ENCODE measurements at places on chromosomes 12 and 14. TPM values are rescaled to one million over a fixed set of nuclear protein-coding genes. Genes with fewer than 3 reads are reported as not detected.

SOAT2 gene
- not detected for total RNA-seq

GDF11 gene
- 1.9 TPM for total RNA-seq

DLGAP5 gene
- total RNA-seq = 12.5 TPM

DNA sequence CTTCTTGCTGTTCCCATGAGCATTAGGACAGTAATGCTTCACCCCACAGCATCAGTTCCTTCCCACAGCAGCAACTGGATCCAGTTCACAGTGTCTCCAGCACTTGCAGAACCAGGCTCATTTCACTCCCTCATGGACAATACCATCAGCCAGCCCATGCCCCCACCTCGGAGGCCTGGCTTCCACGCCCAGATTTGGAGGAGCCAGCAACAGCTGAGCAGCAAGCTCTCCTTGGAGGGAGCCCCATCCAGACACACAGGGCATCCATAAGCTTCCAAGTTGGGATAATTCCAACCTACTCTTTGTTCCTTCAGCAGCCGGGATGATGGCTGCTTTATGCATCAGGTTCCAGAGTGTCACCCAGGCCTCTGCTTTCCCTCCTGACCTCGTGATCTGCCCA is 250.0 kb downstream of the GLT1D1 start:
- DNase-seq = no peak
- H3K4me3 ChIP-seq = no peak overlapping the region
- no peaks in the 10 kb centered on the region for H3K36me3 ChIP-seq

NOPCHAP1 gene
- 6.1 TPM for total RNA-seq

DNA sequence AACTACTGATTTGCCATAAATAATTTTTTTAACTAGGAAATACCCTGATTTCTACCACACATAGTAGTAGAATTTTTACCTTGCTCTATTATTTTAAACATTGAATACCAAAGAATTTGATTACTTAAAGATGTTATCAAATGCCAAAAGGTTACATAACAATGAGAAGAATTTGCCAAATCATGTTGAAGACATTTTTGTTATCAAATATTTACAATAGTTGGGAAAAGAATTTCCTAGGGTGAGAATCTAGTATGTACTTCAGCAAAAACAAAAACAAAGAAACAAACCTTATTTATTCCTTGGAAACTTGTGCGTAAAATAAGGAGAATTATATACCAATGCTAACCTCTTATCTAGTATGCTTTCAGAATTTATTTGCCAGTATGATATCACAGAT is 107.2 kb downstream of the SCAF11 start:
- H3K27me3 ChIP-seq = no peaks in the 10 kb centered on the region
- DNase-seq = no peak
- peaks cover 4% of the 10 kb centered on the region for H3K36me3 ChIP-seq

GRCh38 chr14:87491816-87492215 is 501.2 kb downstream of the GALC start:
- H3K4me1 ChIP-seq = no peaks in the 10 kb centered on the region
- no peaks in the 10 kb centered on the region for H3K36me3 ChIP-seq
- H3K4me3 ChIP-seq = no peak overlapping the region
- no peaks in the 10 kb centered on the region for H3K27me3 ChIP-seq
- no peak overlapping the region for H3K27ac ChIP-seq

DNA sequence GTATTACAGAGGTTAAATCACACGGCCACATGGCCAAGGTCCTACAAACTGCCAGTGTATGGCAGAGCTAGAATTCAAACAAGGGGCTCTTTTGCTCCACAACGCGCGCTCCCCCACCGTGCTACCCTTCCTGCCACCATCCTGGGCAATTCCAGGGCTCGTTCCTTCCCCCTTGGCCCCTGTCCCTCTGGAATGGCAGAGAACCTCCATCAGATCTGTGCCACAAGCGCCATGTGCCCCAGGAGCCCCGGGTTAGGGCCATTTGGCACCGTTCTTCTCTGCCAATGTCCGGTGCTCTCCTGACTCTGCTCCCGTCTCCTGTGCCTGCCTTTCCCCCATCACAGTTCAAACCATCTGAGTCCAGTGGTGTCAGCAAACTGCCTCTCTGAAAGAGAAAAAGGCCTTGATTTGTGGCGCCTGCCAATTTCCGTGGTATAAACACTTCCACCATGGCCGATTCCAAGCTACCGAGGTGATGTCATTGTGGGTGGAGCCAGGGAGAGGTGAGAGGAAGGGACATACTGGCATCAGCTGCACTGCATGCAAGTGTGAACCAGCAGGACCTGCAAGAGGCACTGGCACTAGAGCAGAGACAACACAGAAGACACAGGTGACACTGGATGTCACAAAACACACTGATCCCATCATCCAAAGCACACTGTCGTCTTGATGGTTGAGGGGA is 163.1 kb downstream of the CALM1 start:
- H3K36me3 ChIP-seq = no peaks in the 10 kb centered on the region
- DNase-seq = no peak
- no peaks in the 10 kb centered on the region for H3K4me1 ChIP-seq
- H3K27ac ChIP-seq = no peak overlapping the region

GRCh38 chr14:95068521-95068920 is 88.8 kb downstream of the DICER1 start:
- H3K36me3 ChIP-seq = no peaks in the 10 kb centered on the region
- no peak overlapping the region for H3K27ac ChIP-seq
- H3K4me1 ChIP-seq = no peaks in the 10 kb centered on the region
- no peak overlapping the region for H3K4me3 ChIP-seq
- no peak for DNase-seq
- no peaks in the 10 kb centered on the region for H3K27me3 ChIP-seq

DNA sequence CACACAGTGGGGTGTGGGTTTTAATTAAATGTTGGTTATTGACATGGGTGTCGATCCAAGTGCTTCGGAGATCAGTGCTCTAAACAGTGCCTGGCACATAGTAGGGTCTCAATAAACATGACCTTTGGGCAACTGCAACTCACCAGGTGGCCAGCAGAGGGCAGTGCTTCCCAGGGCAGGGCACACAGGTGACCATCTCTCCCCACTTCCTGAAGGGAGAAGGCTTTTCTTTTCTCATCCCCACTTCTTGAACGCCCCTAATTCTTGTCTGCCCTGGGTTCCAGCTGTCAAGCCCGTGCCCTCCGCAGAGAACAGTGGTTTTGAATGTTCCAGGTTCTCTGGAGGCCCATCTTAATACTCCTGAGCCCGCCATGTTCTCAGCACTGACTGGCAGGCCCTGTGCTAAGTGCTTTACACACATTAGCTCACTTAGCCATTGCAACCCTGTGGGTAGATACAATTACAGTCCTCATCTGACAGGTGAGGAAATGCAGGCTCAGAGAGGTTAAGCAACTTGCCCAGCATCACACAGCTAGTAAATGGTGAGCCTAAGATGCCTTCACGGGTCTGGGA is 16.3 kb downstream of the RAPGEF3 start:
- H3K27me3 ChIP-seq = no peaks in the 10 kb centered on the region
- DNase-seq = no peak
